A172 (cell line): ENCODE measurements at places on chromosomes 3 and 15. TPM values are rescaled to one million over a fixed set of nuclear protein-coding genes. Genes with fewer than 3 reads are reported as not detected.
A peak's percentile ranks its signal among the peaks of the same experiment; 100 is the strongest.

SNRPA1 gene
- total RNA-seq, result 51.2 and 62.6 TPM in 2 replicates

GOLGA8A gene
- 6.7 and 8.1 TPM in 2 replicates for total RNA-seq

GABRB3 gene
- total RNA-seq, result not detected in 2 replicates

WDR93 gene
- total RNA-seq, result 0.17 TPM in 1 of 2 replicates, not detected in the other

ANKRD34C gene
- not detected in 2 replicates for total RNA-seq

FILIP1L gene
- total RNA-seq, result 29.0 and 48.1 TPM in 2 replicates

ZNF662 gene
- total RNA-seq, result not detected in 2 replicates

GRCh38 chr3:41369838-41370237 is 170.5 kb downstream of the CTNNB1 start:
- DNase-seq, result no peak

GRCh38 chr15:35540885-35541284 is 5.1 kb downstream of the DPH6 start:
- no peak for DNase-seq

DNA sequence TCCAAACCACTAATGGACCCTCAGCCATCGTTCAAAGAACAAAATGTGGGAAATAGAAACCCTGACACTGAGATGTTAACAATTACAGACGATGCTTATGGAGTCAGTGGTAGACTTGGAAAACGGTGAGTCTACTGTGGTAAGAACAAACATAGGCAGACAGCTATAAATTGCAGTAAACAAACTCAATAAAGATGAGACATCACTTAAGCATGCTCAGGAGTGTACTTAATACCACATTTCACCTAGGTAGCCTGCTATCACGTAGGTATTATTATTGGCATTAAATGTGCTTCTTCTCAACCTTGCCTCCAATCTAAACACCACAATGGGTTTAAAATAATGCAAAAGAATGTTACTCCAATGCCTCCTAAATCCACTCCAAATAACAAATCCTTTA is 2.5 kb downstream of the OSBPL10 start:
- DNase-seq, result no peak

- DNase-seq, result no peak
Observed at GRCh38 chr3:38490281-38491030, 5.7 kb upstream of the EXOG start.

- DNase-seq, result no peak
Observed at GRCh38 chr15:62932436-62932835, 110.1 kb upstream of the TPM1 start.

- no peak for DNase-seq
Observed at GRCh38 chr15:71627604-71628003, 182.8 kb upstream of the NR2E3 start.

DNA sequence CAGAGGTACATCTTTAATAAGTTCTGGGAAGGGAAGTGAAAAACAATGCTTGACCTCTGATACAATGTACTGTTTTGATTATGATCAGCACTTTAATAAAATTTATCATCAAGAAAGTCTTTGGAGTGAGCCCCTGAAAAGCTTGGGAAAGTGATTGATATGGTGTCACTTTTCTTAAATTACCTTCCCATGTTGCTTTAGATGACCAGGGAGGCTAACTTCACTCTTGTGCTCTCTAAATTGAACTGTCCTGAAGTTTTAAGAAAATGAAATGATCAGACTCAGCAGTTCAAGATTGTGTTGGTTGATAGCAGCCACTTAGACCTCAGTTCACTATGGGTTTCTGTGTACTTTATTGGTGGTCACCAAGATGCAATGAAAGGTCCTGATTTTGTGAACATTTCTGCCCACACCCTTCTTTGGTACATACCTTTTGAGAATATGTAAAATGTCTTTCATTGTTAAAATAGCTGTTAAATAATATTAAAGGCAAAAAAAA is 15.7 kb downstream of the TGFBR2 start:
- DNase-seq, result no peak

- DNase-seq, result no peak
Observed at GRCh38 chr3:69014022-69014580, 617 bp upstream of the EOGT start.

DNA sequence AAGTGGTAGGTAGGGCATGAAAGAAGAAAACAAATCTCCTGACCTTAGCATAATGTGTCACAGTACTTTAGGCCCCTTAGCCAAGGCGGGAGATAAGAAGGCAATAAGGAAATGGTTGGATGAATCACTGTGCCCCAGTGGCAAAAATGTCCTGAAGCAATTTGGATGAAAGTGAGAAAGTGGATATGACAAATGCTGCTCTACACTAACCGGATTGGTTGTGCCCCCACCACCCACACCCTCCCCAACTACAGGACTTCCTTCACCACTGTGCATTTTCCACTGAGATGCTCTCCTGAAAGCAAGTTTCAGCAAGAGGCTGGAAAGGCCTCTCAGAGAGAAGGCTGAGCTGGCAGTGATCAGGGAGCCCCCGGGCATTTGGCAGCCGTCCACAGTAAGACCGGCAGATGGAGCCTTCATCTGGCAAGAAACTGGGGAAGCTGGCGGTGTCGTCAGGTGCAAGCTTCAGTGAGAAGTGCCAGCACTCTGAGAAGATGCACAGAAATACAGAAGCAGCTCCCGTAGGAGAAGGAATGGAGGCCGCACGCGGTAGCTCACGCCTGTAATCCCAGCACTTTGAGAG is 63.8 kb downstream of the ATP1B3 start:
- peak; percentile 99 for DNase-seq

- DNase-seq, result peak; percentile 90
Observed at GRCh38 chr3:190183121-190183520, 62.4 kb upstream of the P3H2 start.

DNA sequence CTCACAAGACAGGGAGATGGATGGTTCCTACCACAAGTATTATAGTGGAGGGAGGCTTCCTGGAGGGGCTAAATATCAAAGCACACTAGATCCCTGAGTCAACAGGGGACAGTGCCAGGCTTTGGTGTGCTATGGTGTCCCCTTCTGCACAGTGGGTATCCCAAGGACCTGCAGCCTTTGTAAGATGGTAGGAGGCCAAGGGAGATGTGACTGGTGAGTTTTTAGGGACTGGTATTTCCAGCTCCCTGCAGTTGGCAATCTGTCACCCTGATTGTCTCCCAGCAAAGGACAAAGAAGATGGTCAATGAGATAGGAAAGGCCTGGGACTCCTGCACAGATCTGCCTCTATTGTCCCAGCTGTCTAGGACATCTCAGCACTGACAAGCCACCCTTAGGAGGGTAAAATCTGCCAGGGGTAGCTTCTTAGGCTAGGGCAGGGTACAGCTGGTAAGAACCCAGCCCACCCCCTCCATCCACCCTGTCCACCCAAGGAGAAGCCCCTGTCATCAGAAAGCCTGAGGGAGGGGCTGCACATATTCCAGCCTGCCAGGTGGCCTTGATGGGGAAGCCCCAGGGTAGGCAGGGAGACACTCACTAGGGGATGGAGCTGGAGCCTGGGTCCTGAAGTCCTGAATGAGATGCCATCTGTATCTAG is 631 bp downstream of the CYP1A1 start:
- no peak for DNase-seq

DNA sequence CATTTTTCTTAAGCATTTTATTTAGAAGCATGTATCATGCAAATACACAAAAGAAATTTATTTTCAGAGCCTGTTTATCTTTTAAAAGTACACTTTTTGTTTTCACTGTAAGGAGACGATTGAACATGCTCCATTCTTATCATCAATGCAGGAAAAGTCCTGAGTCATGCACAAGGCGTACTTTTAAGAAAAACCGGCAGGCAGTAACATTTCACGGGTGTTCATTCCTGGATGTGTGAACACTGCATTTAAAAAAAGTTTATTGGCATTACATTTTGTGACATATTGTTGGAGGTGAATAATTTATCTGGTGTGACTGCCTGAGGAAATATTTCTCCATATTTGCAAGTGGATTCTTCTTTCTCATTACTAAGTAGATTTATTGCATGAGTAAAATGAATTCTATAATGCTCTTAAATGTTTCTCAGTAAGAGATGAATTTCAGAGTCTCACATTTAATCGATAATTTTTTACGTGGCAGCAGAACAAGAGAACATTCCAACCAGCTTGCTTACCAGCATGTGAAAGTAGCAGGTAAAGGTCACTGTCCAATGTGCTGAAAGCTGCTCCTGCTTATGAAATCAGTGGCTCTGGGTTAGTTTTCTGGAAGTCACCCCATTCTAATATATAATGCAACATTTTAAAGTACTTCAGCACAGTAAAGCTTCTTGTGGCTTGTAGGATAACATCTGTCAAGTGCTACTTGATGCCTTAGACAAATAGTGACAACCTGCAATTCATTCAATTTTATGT is 87.0 kb downstream of the SV2B start:
- DNase-seq, result peak; percentile 29

DNA sequence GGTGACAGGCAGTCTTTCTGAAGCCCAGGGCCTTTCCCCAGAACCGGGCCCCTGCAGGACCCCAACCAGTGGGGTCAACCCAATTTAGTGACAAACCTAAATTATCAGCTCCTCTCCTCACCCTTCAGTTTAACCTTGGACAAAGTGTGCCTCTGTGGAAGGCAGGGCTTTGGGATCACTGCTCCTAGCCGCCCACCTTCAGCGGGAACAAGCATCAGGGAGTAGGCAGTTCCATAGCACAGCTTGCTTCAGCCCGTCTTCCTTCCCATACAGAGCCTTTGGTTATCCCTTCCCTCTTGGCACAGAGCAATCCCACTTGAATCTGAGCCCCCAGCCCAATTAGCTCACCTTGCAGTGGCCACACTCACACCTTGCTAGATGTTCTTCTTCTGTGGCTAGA is 5.3 kb upstream of the AP3B2 start:
- DNase-seq, result no peak

DNA sequence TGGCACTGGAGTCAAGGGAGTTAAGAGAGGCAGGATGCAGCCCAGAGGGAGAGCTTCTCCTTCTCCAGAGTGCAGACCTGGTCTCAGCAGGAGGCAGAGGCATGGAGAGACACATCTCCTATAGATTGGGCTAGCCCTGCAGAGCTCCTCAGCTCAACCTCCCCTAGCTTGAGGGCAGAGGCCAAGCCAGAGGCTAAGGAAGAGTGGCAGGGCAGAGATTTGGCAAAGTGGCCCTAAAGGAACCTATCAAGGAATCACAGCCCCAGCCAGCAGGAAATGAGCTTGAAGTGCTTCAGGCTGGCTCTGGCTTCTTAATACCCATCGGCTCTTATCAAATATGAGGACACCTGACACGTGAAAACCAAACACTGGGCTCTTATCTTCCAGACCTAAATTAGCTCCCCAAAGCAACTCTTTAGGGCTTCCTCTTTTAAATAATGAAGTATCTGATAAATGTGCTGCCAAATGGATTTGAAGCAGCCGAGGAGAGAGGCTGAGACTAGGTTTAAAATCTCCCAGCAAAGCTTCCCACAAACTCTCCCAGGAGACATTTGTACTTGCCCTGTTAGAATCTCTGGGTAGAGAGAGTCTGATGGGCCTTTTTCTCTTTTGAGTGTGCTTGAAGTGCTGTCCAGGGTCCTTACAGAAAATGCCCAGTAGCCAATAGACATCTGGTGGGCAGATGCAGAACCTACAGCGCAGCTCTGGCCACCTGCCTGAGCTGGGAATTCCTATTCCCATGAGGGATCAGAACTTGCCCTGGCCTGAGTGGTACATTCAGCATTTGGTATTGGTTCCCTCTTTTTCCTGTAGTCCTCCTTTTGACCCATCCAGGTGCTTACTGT is 271.4 kb downstream of the CLSTN2 start:
- peak; percentile 68 for DNase-seq

DNA sequence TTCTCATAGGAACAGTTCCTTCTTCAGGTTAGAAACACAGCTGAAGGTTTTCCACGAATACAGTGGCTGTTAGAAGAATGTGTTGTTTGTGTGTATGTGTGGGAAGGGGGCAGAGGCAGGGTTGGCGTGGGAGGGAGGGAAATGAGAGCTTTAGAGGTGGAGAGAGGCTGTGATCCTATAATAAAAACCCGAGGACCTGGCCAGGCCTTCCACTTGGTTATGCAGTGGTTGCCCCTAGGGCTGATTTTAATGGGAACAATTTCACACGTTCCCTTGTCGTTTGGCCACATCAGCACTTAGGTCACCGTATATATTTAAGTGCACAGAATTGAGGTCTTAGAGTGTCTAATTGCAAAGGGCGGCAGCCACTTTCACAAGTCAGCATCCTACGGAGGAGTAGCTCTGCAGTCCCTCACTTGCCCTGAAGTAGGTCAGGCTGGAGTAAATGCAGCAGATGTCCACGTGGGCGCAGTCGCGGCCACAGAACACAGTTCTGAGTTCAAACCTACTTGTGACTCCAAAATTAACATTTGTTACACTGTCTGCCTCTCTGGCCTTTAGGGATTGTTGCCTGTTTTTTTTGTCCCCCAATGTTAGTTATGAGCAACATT is 85.6 kb downstream of the PDCD6IP start:
- no peak for DNase-seq

DNA sequence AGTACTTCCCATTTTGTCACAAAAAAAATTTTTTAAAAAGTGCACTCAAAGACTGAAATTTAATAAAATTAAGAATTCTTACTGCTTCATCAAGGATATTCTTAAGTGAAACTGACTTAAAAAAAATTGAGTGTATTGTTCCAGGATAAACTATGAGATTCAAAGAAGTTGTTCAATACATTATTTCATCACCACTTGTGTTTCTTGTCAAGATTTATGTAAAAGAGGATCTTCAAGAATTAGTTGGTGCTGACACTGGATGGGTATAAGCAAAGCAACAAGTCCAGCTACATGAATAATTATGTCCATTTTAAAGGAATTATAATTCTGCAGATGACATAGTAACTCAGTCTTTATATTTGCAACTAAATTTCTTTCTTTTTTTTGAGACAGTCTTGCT is 4.3 kb upstream of the AP4E1 start:
- no peak for DNase-seq
